Uterus (tissue), 4 donors: ENCODE measurements at places on chromosomes 4 and X. TPM values are rescaled to one million over a fixed set of nuclear protein-coding genes. Genes with fewer than 3 reads are reported as not detected.

The SAGE1 gene
- not detected for total RNA-seq

The PSAPL1 gene
- not detected for total RNA-seq

The HSFX1 gene
- 4.0 TPM for total RNA-seq

GRCh38 chrX:68758671-68759070 lies 70.2 kb upstream of the EFNB1 start:
- no peaks in the 10 kb centered on the region for H3K4me1 ChIP-seq
- no peak overlapping the region for H3K4me3 ChIP-seq
- no peaks in the 10 kb centered on the region for H3K27me3 ChIP-seq
- DNase-seq = no peak

The F11 gene
- 0.48 TPM for total RNA-seq

GRCh38 chrX:102067966-102068723 lies 57.3 kb upstream of the TCEAL2 start:
- no peaks in the 10 kb centered on the region for H3K36me3 ChIP-seq
- no peak overlapping the region for H3K27ac ChIP-seq
- no peak overlapping the region for H3K4me3 ChIP-seq
- no peak for DNase-seq
- H3K27me3 ChIP-seq = no peaks in the 10 kb centered on the region

DNA sequence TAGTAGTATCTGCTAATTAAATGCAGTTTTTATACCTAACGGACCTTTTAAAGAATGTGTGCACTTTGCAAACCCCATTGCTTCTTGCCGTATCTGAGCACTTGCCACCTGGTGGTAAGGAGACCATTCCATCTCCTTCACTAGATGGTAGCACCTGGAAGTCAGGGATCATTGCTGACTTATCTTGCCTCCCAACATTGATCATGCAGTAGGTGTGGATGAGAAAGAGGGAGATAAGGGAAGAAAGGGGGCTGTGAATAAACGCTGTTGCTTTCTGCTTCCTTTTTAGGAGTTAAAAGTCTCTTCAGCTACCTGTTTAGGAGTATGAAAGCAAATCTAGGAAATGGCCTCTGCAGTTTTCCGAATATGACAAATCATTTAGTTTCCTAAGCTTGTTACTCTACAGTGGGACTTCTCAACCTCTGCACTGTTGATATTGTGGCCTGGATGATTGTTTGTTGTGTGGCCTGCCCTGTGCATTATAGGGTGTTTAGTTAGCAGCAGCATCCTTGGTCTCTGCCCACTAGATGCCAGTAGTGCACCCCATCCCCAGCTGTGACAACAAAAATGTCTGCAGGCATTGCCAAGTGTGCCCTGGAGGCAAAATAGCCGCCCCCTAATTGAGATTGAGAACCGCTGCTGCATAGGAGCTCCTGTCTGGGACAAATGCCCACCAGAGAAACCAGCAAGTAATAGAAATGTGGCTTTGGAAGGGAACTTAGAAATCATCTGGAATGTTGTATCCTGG lies 38.8 kb downstream of the GAB1 start:
- H3K36me3 ChIP-seq = no peaks in the 10 kb centered on the region
- H3K4me1 ChIP-seq = peaks cover 4% of the 10 kb centered on the region
- no peak for DNase-seq
- H3K27ac ChIP-seq = peak overlapping the region; percentile 73
- no peaks in the 10 kb centered on the region for H3K27me3 ChIP-seq
- H3K4me3 ChIP-seq = no peak overlapping the region

DNA sequence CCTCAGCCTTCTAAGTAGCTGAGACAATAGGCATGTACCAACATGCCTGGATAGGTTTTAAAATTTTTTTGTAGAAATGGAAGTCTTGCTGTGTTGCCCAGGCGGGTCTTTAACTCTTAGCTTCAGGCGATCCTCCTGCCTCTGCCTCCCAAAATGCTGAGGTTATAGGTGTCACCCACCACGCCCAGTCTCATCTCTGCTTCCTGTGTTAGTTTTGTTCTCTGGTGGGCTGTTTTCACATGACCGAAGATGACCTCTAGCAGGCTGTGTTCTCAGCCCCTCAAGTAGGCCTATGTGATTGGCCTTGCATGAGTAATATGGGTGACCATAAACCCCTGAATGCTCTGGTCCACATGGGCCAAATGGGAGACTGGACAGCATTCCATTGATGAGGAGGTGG lies 56.8 kb upstream of the MSANTD1 start:
- no peak overlapping the region for H3K27ac ChIP-seq
- no peaks in the 10 kb centered on the region for H3K27me3 ChIP-seq
- no peak for DNase-seq
- H3K4me1 ChIP-seq = no peaks in the 10 kb centered on the region
